Ascending aorta (tissue), 2 donors: ENCODE measurements at places on chromosomes 2 and 18. TPM values are rescaled to one million over a fixed set of nuclear protein-coding genes. Genes with fewer than 3 reads are reported as not detected.

Gene SATB2
- 1.2 TPM for total RNA-seq

Gene PID1
- total RNA-seq = 38.4 TPM

Gene GPBAR1
- not detected for total RNA-seq

Gene POTEJ
- not detected for total RNA-seq

- no peak overlapping the region for H3K27ac ChIP-seq
- H3K4me1 ChIP-seq = no peaks in the 10 kb centered on the region
- no peaks in the 10 kb centered on the region for H3K36me3 ChIP-seq
- DNase-seq = no peak
Observed at GRCh38 chr2:70613521-70613920, 59.9 kb upstream of the TGFA start.

- no peak overlapping the region for H3K27ac ChIP-seq
- H3K4me1 ChIP-seq = no peaks in the 10 kb centered on the region
- H3K36me3 ChIP-seq = no peaks in the 10 kb centered on the region
- H3K4me3 ChIP-seq = no peak overlapping the region
Observed at GRCh38 chr2:237564526-237565131, 1.7 kb upstream of the PRLH start.

- H3K36me3 ChIP-seq = no peaks in the 10 kb centered on the region
- peaks cover 10% of the 10 kb centered on the region for H3K4me1 ChIP-seq
- no peak for DNase-seq
- no peak overlapping the region for H3K27ac ChIP-seq
- H3K4me3 ChIP-seq = no peak overlapping the region
Observed at GRCh38 chr2:18611184-18611583, 21.8 kb upstream of the NT5C1B start.

DNA sequence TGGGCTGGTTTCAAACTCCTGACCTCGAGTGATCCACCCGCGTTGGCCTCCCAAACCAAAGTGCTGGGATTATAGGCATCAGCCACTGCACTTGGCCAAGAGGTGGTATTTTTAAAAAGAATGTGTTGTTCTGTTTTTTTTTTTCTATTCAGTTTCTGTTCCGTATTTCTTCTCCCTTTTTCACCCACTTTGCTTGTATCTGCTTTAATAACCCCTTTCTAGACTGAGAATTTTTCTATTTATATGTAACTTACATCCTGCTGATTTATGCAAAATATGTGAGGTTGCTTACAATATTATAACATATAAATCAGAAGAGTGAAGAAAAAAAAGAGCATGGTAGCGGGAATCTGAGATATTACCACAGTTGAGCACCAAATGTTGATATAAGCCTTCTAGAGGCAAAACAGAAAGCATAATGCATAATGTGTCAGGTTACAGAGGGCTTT is 17.2 kb upstream of the LYPD6B start:
- no peak for DNase-seq
- H3K36me3 ChIP-seq = no peaks in the 10 kb centered on the region
- H3K4me3 ChIP-seq = no peak overlapping the region
- H3K4me1 ChIP-seq = no peaks in the 10 kb centered on the region
- H3K27me3 ChIP-seq = no peaks in the 10 kb centered on the region

DNA sequence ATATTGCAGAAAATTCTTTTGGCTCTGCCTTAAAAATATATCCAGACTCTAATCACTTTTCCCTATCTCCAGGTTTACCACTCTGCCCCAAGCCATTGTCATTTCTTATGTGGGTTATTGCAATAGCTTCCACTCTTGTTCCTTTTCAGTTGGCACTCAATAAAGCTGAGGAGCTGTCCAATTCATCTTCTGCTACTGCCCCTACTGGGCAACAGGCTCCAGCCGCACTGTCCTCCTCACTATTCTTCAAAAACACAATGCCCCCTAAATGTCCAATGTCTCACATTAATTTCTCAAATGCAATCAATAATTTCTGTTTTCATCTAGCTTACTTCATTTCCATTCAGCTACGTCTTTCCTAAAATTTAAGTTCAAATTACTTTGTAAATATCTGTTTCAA is 1262.5 kb upstream of the CDH2 start:
- no peaks in the 10 kb centered on the region for H3K4me1 ChIP-seq
- H3K36me3 ChIP-seq = no peaks in the 10 kb centered on the region
- no peak overlapping the region for H3K27ac ChIP-seq
- H3K27me3 ChIP-seq = no peaks in the 10 kb centered on the region

DNA sequence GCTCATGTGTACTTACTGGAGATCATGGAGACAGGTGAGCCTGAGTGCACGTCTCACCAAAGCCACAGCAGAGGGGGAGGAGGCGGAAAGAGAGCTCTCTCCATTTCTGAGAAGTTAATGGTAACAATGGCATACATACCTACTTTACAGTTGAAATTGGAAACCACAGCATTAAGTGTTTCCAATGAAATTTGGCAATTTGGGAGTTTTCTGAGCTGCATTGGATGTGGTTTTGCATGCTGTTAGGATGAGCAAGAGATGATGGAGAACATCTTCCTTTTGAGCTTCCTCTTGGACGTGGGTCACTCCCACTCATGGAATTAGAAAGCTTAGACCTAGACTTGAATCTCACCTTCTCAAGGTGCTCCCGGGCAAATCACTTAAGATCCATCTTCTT is 25.5 kb upstream of the IL37 start:
- no peak overlapping the region for H3K27ac ChIP-seq
- H3K36me3 ChIP-seq = no peaks in the 10 kb centered on the region
- no peaks in the 10 kb centered on the region for H3K27me3 ChIP-seq
- H3K4me1 ChIP-seq = no peaks in the 10 kb centered on the region
- no peak overlapping the region for H3K4me3 ChIP-seq

DNA sequence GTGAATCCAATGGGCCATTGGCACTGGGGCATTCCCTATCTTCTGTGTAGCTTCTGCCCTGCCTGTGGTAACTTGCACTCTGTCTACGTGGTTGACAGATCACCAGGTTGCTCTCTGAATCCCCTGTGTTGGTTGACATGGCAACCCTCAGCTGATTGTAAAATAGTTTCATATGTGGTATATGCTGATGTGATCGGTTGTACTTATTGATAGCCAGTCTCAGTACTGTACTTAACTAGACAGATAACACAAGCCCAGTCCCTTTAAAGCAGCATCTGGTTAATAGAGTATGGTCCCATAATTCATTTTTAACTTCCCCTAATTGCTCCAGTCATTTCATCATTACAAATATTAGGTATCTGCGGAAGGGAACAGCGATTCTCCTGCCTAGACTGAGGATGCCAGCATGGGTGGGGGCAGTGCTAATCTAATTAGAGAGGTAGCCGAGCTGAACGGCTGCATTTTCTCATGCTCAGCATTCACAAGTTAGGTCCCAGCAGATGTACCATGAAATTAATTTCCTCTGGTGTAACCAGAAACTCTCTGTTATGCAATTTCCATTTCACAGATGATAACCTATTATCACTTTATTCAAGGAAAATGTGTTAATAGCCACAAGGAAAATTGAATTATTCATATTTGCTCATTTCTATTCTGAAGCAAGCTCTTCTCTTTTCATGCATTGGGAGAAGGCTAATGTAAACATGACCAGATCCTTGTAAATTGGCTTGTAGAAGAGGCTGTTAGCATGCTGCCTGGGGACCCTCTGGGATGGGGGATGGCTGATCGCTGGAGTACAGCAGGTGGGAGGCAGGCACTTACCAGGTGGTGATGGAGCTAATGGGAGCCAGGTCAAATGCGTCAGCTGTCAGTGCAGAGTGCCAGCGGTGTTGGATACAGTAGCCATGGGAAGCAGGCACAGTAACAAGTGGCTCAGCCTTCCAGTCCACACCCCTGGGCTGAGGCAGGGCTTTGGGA is 608.3 kb downstream of the GALR1 start:
- H3K4me1 ChIP-seq = no peaks in the 10 kb centered on the region
- H3K27me3 ChIP-seq = no peaks in the 10 kb centered on the region
- H3K4me3 ChIP-seq = no peak overlapping the region

DNA sequence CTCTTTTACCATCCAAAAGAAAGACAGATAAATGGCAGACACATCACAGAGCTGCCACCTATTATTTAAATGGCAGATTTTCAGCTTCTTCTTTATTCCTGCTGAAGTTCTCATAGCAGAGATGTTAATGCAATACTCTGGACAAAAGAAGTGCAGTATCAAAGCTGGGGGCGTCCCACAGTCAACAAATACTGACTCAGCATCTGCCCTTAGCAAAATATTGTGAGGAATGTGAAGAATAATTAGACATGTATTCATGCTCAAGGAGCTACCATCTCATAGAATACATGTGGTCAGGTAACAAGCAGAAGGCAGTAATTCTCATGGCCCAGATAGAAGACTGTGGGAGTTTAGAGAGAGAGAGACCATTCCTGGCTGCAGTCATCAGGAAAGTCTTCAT is 108.0 kb upstream of the TANK start:
- H3K4me1 ChIP-seq = no peaks in the 10 kb centered on the region
- H3K27ac ChIP-seq = no peak overlapping the region
- no peaks in the 10 kb centered on the region for H3K27me3 ChIP-seq
- DNase-seq = no peak

DNA sequence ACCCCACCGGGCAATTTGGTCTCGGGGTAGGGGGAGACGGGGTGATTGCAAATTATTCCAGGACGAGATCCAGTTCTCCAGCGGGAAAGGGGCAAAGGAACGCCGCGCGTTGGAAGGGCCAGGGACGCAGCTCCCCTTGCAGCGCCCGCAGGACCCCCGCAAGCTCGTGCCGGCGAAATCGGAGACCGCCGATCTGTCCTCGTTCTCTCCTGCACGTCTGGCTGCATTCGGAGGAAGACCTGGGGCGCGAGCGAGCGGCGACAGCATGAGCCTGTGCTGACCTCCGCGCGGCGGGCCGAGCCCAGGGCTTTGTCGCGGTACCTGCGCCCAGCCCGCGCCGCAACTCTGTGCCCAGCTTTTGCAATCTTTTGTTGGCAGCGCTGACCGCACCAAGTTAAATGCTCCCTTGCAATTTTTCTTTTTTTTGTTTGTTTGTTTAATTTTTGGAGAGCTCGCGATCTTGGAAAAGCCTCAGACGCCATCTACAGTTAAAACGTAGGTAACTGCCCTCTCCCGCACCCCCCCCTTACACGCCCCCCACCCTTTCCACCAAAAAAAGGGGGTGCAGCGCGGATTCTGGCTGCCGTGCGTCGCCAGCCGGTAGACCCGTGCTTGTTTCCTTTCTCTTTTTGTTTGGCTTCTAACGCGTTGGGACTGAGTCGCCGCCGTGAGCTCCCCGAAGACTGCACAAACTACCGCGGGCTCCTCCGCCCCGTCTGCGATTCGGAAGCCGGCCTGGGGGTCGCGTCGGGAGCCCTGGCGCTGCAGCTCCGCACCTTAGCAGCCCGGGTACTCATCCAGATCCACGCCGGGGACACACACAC is 667 bp downstream of the TRIB2 start:
- DNase-seq = peak; percentile 80
- H3K4me1 ChIP-seq = peaks cover 25% of the 10 kb centered on the region
- H3K27me3 ChIP-seq = no peaks in the 10 kb centered on the region
- H3K27ac ChIP-seq = peak overlapping the region; percentile 95

DNA sequence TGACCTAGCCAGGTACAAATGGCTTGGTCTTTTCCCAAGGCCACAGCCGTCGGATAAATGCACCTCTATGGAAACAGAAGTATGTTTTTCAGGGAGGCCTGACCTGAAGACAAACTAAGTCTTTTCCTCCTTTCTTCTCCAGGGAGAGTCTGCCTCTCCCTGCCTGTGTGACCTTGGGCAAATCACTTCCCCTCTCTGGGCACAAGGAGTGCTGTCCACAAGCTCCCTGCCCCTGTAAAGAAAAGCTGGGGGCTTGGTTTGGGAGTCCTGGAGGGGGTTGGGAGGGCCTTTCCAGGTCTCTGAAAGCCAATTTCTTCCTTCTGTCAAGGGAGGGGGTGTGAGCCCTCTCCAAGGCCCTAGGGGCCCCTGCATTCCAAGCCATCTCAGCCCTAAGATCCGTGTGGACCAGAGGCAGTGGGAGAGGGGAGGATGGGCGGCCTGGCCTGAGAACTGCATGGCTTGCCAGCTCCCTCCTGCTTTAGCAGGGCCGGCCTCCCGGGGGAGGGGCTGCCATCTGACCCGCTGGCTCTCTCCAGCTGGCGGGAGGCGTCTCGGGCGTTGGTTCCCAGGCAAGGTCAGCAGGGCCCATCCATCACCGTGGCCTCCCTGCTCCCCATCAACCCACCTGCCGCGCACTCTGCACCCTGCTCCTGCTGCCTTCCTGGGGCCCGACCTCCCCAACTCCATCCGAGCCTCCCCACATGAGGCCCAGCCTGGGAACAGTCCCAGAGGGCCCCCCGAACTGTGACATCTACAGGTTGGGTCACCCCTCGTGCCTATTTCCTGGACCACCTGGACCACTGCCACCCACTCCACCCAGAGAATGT is 61.4 kb downstream of the SMAD7 start:
- H3K36me3 ChIP-seq = no peaks in the 10 kb centered on the region
- no peak overlapping the region for H3K4me3 ChIP-seq
- H3K27ac ChIP-seq = peak overlapping the region; percentile 27
- no peaks in the 10 kb centered on the region for H3K27me3 ChIP-seq

DNA sequence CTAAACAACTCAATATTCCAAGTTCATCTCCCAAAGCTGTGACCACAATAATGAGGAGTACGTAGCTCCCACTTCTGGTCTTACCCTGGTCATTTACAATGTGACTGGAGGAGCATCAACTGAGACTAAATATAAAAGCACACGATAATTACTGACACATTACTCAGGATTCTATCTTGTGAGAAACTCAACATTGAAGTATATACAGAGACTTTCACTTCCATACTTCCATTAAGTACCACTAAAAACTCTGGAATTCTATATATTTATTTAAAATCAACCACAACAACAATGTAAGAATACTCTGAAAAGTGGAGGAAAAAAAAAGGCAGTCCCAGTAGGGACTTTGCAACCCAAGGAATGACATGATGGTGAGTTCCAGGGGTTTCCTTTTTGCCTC is 61.4 kb downstream of the XDH start:
- no peaks in the 10 kb centered on the region for H3K4me1 ChIP-seq
- no peak overlapping the region for H3K4me3 ChIP-seq
- no peak overlapping the region for H3K27ac ChIP-seq
- H3K36me3 ChIP-seq = no peaks in the 10 kb centered on the region
- H3K27me3 ChIP-seq = no peaks in the 10 kb centered on the region

GRCh38 chr2:39160982-39161381 is 40.1 kb upstream of the SOS1 start:
- no peak for DNase-seq
- H3K4me3 ChIP-seq = no peak overlapping the region
- no peaks in the 10 kb centered on the region for H3K36me3 ChIP-seq
- no peak overlapping the region for H3K27ac ChIP-seq

GRCh38 chr2:6352247-6352646 is 513.5 kb downstream of the CMPK2 start:
- no peaks in the 10 kb centered on the region for H3K36me3 ChIP-seq
- H3K4me1 ChIP-seq = no peaks in the 10 kb centered on the region
- H3K27me3 ChIP-seq = no peaks in the 10 kb centered on the region
- no peak overlapping the region for H3K27ac ChIP-seq
- DNase-seq = no peak

GRCh38 chr2:60886991-60887390 is 5.6 kb downstream of the REL start:
- no peak overlapping the region for H3K4me3 ChIP-seq
- H3K36me3 ChIP-seq = no peaks in the 10 kb centered on the region
- no peaks in the 10 kb centered on the region for H3K4me1 ChIP-seq

GRCh38 chr18:79882522-79883241 is 68.8 kb downstream of the SLC66A2 start:
- H3K27me3 ChIP-seq = no peaks in the 10 kb centered on the region
- H3K4me1 ChIP-seq = no peaks in the 10 kb centered on the region
- no peak overlapping the region for H3K4me3 ChIP-seq
- H3K36me3 ChIP-seq = no peaks in the 10 kb centered on the region
- H3K27ac ChIP-seq = no peak overlapping the region

- H3K27me3 ChIP-seq = no peaks in the 10 kb centered on the region
- no peaks in the 10 kb centered on the region for H3K36me3 ChIP-seq
- DNase-seq = no peak
- H3K4me3 ChIP-seq = no peak overlapping the region
Observed at GRCh38 chr2:28523902-28524301, 28.0 kb downstream of the PLB1 start.
